ENCODE measurements at places on chromosomes 3 and 15.

DNA sequence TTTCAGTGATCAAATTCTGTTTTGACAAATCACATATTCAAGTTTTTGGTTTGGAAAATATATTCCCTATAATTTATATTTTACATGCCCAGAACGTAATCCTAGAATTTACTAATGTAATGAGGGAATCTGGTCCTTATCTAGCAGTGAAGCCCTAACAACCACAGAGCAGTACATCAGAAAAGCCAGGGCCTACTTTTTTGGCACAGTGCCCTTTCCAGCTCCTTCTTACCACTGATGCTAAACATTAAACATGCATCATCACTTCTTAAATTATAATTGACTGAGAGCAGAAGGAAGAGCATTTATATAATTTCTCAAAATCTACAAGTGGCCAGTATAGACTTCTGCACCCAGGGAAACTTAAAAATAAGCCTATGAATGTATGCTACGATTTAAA lies 66.7 kb downstream of the FBXL22 start:
- no peak for DNase-seq

DNA sequence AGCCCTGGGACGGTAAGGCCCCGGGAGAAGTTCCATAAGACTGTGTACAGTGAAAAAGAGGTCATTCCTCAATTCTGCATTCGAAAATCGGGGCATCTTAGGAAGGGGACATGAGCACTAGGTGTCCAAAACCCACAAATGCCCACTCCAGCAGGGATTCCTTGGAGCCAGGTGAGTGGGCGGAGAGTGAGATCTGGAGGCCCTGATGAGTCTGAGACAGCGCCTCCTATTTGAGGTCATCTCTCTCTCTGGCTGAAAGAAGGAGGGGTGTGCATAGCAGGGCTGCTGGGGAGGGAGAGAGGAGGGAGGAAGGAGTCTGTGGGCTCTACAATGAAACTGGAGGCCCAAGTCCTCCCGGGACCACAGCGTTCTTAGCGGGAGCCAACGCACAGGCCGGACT lies 38.1 kb upstream of the LACTB start:
- no peak for DNase-seq

GRCh38 chr3:111635403-111635802 lies 40.3 kb upstream of the ZBED2 start:
- no peak for DNase-seq

DNA sequence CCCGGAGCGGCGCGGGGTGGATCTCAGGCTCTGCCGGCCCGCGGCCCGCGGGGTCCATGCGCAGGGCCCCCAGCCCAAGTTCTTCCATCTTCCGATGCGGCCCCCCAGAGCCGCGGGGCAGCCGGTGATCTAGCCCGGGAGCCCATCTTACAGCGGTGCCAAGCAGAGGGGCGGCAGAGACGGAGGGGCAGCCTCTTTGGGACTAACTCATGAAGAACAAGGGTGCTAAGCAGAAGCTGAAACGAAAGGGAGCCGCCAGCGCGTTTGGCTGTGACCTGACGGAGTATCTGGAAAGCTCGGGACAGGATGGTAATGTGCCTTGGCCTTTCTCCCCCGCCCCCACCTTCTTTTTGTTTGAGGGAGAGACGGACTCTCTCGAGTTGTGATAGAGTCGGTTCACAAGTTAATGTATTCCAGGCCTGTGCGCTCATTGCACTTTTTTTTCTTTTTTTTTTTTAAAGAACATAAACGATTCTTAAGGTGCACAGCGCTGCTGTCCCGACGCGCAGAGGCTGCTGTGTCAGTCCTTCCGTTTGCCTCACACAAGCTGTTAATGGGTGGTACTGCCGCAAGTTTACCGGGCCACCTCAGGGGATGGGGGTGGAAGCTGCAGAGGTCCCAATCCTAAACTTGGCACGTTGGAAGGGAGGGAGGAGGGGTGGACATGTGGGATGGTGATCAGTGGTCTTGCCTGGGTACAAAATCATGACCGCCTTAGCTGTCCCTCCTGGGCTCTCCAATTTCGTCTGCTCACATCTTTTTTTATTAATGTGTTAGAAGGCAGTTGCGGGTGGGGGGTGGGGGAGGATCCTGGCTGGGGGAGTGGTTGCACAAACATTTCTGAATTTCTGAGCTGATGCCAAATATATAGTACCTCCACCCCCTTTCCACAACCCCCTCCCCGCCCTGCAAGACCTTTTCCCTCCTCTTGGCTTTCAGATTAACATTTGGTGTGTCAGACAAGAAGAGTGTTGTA lies 801 bp downstream of the ARHGAP31 start:
- peak; percentile 58 for DNase-seq

- peak; percentile 28 for DNase-seq
Measured at GRCh38 chr15:45425135-45425534, 46.8 kb upstream of the GATM start.

GRCh38 chr3:182486463-182486862 lies 306.8 kb upstream of the ATP11B start:
- DNase-seq, result no peak

- no peak for DNase-seq
Measured at GRCh38 chr15:58440922-58441321, 9.1 kb downstream of the LIPC start.

- no peak for DNase-seq
Measured at GRCh38 chr15:63892794-63893441, 59.2 kb upstream of the HERC1 start.

DNA sequence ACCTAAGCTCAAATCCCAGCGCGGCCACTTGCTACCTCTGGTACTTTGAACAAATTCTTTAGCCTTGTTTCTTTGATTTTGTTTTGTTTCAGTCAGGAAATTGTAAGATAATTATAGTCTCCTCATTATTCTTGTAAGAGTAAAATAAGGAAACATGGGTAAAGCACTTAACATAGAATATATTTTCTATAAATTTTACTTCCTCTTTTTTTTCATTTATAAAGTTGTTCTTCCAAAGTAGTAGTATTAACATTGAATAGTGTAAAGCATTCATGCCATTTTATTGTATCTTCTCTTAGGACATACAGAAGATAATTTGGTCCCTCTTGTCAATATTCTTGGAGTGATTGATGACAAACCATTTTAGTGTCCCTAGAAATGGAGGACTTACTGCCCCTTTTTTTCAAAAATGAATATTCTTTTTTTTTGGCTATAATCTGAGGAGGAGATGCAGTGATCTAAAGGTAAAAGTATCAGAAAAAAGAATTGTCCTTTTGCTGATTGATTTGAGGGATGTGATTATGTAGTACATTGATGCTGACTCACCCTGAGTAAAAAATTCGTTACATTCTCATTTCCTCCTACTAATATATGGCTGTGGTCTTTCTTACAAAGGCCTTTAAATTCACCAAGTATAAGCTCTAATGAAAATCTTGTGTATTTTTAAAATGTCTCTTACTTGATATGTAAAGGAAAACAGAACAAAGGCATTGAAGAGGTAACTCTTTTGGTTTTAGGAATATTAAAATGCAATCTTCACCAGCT lies 51.0 kb downstream of the ALCAM start:
- peak; percentile 12 for DNase-seq

DNA sequence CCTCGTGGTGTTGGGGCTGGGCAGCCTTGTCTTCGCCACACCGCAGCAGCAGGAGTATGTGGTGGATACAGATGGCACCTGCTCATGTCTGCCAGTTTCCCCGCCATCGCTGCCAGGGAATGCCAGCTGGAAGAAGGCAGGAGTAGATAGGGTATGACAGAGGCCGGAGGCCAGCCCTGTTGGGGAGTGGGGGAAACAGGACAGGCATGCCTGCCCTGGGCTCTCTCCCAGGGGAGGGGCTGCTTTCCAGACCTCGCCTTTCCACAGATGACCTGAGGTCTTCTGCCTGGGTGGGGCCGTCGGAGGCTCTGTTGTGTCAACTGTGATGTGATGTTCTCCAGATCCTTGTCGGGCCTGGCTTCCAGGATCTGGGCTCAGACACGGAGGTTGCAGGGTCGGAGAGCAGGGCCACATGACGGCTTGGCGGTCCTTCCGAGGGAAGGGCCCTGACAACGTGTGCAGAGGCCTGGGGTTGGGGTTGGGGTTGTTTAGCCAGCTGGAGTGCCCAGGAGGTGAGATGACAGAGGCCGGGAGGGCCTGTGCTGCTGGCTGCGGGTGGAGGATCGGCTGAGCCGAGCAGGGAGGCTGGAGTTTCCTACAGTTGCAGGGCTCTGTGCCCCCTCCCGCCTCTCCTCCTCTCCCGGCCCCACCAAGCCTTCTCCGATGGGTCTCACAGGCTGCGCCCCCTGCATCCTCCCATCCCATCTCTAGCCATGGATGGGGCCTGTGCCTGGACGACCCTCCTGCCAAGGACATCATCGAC lies 102.0 kb downstream of the TBC1D2B start:
- DNase-seq, result no peak

- no peak for DNase-seq
Measured at GRCh38 chr3:195197765-195198425, 73.1 kb downstream of the XXYLT1 start.

DNA sequence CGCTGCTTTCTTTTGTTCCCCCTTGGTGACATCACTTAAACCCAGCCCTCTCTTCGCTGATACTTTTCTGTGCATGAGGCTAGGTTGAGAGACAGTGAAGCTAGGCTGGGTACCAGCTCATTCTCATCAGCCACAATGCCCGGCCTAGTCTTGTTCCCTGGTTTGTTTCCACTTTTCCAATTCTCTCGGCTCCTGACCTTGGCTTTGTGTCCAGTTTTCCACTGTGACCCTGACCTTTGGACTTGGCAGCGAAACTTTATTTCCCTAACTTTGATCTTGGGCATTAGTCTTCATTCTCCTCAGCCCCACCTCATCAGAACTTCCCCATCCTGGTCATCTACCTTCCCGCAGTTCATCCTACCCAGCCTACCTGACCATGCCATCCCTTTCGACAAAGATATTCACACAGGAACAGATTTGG lies 908 bp upstream of the ADPGK start:
- no peak for DNase-seq

GRCh38 chr15:22823495-22824128 lies 14.9 kb upstream of the NIPA2 start:
- no peak for DNase-seq

DNA sequence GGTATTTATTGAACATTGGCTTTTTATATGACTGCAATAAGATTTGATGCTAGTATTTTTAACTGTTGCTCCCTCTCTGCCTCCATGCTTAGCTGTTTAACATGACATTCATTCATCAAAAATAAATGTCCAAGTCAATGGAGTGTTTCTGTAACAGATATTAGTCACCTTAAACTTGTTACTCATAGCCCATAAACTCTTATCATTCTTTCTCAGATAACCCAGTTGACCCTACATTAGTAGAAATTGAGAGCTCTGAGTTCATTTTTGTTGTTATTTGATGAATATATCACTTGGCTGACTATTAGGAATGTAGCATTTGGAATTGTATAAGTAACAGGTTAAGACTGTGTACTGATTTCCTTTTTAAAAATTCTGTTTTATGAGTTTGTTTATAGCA lies 201.1 kb downstream of the UBE2E2 start:
- no peak for DNase-seq

- no peak for DNase-seq
Measured at GRCh38 chr15:99738021-99738847, 5.0 kb upstream of the LYSMD4 start.

Measured in dermis microvascular lymphatic vessel endothelial cell (primary cell).